ENCODE measurements at places on chromosomes 11 and 22. TPM values are rescaled to one million over a fixed set of nuclear protein-coding genes. Genes with fewer than 3 reads are reported as not detected.

PACSIN3 gene
- polyA plus RNA-seq, result 284 TPM

DNA sequence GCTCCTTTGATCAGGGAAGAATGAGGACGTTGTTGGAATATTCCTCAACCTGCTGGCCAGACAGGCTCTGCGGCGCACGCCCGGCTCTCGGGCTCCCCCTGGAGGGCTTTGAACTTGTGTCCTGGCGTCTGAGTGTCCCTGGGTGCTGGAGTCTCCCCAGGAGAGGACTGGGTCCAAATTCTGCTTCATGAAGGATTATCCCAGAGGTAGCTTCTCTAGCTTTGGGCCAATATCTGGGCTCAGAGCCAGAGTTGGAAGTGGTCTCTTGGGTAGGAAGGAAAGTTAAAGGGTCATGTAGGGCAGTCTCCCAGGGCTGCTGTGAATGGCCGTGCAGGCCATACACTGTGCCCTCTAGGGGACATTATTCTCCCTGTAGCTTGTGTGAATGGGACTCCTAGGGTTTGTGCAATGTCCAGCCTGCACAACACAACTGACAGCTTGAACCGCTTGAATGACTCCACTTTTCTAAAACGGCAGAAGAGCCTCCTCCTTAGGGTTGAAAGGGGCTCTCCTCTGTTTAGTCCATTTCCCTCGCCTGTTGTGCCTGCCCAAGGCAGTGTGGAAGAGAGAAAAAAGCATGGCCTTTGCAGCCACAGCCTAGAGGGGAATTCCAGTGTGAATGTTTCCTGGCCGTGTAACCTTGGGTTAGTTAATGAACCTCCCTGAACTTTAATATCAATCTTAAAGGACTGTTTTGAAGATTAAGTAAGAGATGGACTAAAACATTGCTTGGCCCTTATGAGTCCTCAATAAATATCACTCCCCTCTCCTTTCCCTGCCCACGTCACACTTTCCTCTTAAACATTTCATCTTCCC, 111.2 kb upstream of the THY1 start:
- peak; percentile 22 for DNase-seq

- DNase-seq, result no peak
Observed at GRCh38 chr11:70597751-70598625, 199.7 kb downstream of the CTTN start.

DNA sequence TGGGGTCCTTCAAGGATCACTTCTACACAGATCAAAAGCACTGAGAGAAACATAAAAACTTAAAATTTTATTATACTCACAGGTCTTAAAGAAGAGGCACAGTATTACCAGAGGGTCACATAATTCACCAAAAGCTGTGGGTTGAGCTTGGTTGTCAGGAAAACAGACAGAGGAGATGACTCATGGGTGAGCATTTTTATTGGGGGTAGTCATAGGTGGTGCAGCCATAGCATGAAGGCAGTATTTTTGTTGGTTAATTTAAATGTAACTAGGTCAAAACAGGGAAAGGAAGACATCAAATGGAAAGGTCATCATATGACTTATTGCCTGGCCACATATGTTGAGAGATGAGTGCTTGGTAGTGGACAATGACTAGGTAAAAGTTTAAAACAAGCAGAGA, 24.2 kb downstream of the OR5B17 start:
- DNase-seq, result no peak

GRCh38 chr11:12860827-12861226, 148.3 kb upstream of the RASSF10 start:
- DNase-seq, result no peak

PKDREJ gene
- polyA plus RNA-seq, result 0.58 TPM

DNA sequence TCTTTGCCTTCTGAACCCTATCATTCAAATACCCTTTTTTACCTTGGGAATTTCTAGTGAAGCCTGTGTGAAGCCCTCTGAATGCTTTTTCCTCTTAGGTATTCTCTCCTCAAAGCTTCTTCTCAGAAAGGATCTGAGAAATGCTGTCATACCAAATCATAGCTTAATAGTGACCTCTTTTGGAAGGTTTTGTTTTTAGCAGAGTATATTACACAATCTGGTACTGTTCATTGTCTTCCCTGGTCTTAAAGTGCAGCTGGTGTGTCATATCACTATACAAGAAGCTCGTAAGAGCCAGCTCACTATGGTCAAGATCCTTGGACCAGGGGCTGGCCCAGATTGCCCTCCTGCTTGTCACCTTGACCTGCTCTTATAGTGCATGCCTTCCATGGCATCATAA, 204.4 kb upstream of the ANO5 start:
- DNase-seq, result no peak

TM7SF2 gene
- 13.1 TPM for polyA plus RNA-seq
